ENCODE measurements at places on chromosomes 1 and 21.

- DNase-seq, result no peak
These were observed 115.2 kb downstream of the ADGRL2 start for GRCh38 chr1:81915937-81916336.

DNA sequence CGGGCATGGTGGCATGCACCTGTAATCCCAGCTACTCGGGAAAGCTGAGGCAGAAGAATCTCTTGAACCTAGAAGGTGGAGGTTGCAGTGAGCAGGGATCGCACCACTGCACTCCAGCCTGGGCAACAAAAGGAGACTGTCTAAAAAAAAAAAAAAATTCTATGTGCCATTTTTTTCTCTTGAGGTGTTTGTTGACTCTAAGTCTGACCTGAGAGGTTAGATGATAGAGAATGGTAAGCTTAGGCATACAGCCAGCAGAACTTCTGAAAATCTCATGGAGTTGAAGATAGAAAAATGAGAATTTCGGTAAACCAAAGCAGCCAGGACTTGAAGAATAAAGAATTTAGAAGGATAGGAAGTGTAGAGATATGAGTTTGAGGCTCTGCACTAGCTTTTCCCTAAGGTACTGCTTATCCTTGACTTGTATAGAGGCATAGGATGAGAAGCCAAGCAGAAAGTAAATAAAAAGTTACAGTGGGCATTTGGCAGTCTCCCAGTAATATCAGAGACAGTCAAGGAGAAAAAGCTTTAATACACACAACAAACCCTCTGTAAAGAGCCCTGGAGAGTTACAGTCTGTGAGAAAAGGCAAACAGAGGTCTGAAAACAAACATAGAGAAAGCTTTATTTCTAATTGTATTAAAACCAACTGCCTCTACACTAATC is 24.3 kb downstream of the F13B start:
- no peak for DNase-seq

DNA sequence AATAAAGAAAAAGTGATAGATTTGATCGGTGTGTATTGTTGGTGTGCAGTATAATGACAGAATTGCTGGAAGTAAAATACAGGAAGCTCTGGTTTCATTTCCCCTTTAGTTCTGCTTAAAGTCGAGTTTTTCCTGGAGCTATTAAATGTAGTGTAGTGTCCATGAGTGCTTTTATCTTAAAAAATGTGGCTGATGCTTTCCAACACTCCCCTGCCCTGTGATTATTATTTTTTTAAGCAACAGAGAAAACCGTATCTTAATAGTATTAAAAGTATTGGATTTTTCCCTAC is 1.1 kb downstream of the LGALS8 start:
- no peak for DNase-seq

- peak; percentile 25 for DNase-seq
These were observed 49.9 kb downstream of the C8B start for GRCh38 chr1:56915960-56916359.

DNA sequence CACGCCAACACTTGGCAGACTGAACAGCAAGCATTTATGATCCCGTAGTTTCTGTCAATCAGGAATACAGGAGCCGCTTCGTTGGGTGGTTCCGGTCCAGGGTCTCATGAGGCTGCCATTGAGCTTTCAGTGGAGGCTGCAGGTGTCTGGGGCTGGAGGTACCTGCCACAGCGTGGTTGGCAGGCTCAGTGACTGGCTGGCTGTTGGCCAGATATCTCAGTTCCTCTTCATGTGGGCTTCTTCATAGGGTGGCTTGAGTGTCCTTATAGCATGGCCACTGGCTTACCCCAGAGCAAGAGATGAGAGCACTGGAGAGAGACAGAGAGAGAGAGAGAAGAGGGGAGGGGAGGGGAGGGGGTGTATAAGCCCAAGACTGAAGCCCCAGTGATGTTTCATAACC is 29.3 kb downstream of the PIK3CD start:
- DNase-seq, result no peak

DNA sequence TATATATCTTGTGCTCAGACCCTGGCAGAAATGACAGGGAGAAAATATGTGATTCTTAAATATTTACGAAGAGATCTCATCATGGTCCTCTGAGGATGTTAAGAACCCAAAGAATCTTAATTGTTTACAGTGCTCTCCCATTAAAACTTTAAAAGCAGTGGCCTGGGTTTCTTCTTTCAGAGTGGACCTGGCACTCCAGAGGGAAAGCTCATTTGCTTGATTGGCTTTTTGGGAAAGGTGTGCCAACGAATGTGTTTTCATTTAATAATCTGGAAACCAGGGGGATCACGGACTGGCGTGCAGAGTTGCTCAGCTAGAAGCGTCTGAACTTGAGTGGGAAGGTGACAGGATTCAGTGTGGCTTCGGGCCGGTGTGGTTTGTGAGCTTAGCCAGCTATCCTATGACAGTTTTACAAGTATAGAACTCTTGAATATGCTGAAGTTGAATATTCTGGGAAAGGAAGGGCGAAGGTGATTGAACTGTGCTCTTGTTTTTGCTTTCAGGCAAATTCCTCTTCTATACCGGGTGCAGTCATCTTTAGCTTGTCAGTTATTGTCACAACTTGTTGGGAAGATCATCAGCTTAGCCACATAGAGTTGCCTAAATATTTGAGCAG is 154.8 kb downstream of the C1orf21 start:
- DNase-seq, result no peak

DNA sequence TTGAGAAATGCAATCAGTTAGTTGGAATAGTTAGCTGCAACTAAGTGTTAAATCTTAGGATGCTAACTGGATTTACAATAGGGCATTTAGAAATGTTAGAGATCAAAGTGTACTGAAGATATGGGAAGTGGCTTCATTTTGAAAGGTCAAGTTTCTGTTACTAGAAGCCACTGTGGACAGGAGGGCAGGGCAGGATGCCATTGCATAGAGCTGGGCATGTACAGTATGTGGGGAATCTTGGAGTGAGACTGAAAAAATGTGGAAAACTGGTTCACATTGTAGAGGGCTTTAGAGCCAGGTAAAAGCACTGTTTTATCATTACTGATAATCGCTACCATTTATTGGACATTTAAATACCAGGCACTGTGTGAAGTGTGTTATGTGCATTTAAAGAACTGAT is 31.0 kb downstream of the ARID1A start:
- DNase-seq, result no peak

DNA sequence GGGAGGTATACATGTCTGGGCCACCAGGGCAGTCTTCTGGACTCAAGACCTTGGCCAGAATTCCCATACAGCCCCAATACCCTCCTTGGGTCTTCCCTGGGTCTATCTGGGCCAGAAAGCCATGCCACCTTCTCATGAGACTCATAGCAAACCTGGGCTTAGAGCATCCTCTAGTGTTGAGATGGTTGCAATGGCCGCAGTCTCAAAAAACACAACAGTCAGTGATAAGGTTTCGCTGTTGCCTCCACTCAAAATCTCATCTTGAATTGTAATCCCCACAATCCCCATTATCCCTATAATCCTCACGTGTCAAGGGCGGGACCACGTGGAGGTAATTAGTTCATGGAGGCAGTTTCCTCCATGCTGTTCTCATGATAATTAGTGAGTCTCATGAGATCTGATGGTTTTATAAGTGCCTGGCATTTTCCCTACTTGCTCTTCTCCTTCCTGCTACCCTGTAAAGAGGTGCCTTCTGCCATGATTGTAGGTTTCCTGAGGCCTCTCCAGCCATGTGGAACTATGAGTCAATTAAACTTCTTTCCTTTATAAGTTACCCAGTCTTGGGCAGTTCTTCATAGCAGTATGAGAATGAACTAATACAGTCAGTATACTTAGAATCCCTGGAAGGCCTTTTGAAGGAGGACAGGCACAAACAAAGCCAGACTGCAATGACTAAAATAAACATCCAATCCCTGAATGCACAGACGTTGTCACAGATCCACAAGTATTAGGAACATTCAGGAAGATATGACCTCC is 77.0 kb downstream of the CTH start:
- no peak for DNase-seq

DNA sequence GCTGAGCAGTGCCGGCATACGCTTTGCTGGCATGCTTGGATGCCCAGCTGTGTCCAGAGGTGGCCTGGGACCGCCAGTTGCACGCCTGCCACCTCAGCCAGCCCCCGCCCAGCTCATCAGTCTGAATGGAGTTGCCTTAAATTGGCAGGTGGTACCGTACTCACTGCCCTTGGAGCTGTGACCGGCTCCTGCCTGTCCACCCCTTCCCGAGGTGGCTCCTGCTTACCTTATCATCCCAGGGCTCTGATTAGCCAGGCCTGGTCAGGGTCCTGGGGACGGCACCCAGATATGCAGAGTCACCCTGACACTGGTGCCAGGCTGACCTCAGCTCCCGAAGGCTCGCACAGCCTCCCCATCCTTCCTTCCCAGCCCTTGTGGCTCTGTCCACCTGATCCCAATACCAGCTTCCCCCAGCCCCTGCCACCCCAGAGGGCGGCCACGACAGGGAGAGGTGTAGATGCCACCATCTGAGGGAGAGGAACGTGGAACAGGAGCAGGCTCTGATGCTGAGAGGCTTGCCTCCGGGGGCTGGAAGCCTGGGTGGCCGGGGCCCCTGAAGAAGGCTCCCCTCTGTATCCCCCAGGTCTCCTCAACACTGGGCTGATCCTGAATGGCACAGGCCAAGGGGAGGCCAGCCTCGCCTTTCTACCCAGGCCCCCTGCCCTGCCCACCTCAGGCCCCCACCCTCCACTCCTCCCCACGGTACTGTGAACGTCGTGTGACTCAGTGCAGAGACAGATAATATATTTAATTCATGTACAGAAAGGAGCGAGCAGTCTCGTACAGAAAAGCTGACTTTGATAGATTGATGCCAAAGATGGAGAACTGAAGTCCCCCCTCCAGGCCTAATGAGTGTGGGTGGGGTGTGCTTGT is 27.8 kb downstream of the CDK18 start:
- no peak for DNase-seq

GRCh38 chr1:86997538-86997937 is 83.1 kb downstream of the HS2ST1 start:
- no peak for DNase-seq

DNA sequence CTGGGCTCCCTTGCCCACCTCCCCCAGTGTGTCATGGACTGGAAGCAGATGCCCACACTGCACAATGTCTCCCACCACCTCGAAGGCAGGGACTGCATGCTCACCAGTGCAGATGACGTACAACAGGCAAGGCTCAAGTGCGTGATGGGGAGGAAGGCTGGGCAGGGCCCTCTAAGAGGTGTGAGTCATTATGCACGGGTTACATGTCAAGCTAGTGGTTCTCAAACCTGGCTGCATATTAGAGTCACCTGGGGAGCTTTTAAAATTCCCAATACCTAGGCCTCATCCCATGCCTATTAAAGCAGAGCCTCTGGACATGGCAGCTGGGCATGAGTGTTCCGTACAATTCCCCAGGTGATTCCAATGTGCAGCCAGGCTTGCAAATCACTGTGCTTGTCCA is 137.9 kb upstream of the NGF start:
- DNase-seq, result no peak

DNA sequence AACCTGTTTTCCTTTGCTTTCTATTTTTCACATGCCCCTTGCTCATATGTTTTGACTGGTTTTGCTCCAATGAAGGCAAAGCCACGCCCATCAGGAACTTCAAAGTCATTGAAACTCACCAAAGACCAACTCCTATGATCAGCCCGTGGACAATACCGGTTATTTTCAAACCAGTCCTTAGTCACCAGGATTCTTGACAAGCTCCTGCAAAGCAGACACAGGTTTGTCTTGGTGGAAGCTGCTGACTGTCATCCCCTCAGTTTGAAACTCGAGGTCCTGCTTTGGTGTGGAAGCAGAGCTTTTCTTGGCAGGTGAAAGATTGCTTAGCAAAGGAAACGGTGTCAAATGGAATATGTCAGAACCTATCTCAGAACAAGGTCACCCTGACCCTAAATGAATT is 384.7 kb upstream of the CXADR start:
- no peak for DNase-seq

DNA sequence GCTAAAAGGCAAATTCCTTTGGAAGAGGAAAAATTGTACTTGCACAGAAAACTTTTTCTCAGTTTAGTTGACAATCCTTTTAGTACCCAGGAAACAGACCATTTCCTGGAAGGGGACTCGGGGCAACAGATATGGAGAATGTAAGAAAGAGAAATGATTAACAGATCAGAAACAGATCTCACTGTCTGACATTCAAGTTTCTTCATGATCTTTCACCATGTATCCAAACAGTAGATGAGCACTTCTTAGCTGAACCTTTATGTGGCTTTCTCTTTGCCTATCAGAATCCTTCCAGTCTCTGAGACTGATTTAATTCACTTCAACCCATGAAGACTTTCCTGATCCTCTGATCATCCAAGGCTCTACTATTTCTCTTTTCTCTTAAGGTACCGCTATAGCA is 2.7 kb downstream of the TTLL7 start:
- DNase-seq, result no peak

GRCh38 chr1:9848022-9848421 is 24.3 kb upstream of the CLSTN1 start:
- DNase-seq, result no peak

- DNase-seq, result no peak
These were observed 402.4 kb downstream of the USH2A start for GRCh38 chr1:216020743-216021345.

DNA sequence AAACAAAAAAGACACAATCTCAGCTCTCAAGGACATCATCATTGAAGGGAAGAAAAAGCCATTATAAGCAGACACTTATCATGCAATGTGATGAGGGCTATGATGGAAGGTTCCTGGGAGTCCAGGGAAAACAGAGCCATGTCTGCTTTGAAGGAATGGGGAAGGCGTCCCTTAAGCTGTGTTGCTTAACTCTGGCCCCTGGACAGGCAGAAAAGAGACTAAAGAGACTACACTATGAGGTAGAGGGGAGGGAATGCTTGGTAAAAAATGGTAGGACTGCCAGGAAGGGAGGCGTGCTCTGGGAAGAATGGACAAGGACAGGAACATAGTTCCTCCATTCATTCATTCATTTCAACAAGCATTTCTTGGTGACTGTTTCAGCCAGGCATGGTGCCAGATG is 21.2 kb downstream of the ASAP3 start:
- no peak for DNase-seq

GRCh38 chr1:67748630-67749029 is 63.6 kb downstream of the GADD45A start:
- DNase-seq, result no peak

GRCh38 chr1:36224537-36225282 is 467 bp downstream of the THRAP3 start:
- no peak for DNase-seq

DNA sequence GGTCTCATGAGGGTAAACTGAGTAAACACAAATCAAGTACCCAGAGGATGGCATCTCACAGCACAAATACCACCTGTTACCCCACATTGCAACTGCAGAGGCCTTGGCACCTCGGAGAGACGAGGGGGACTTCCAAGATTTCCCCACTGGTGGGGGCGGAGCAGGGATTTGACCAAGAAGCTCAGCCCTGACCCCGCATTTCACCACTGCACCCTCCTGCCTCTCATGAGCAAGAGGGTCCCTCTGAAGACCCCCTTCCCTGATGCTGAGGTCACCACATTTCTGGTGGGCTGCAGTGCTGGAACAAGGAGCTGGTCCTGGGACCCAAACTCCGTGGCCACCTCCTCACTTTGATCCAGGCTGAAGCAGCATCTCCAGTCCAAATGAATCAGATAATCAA is 342.4 kb downstream of the NPHP4 start:
- DNase-seq, result no peak

- DNase-seq, result no peak
These were observed 51.0 kb downstream of the ZSWIM5 start for GRCh38 chr1:45155423-45155822.

All from left ventricle myocardium inferior (tissue), 1 donor.